ENCODE measurements at places on chromosomes 3 and 15.

DNA sequence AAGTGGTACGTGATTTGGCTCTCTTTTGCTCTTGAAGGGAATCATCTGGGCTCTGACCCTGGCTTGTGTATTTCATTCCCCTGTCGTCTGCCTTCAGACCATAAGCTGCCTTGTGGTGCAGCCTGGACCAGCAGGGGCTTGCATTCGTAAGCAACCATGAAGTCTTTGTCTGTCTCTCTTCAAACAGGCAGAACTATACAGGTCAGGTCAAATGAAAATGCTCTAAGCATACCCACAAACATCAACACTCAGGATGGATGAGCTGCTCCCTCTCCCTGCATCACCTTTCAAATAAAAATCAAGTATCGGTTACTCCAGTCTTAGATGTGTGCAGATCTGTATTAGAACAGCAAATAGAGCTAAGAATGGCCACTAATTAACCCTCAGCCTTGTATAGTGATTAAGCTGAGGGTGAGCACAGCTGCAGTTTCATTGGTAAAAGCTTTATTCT lies 268.6 kb upstream of the UBE2E1 start:
- DNase-seq = no peak

- DNase-seq = no peak
These were observed 61.4 kb downstream of the CD47 start for GRCh38 chr3:108029466-108029865.

GRCh38 chr3:115549071-115549470 lies 74.2 kb upstream of the GAP43 start:
- no peak for DNase-seq

GRCh38 chr15:76330080-76330680 lies 6.4 kb upstream of the ISL2 start:
- DNase-seq = no peak

- DNase-seq = no peak
These were observed 1077.0 kb downstream of the ROBO2 start for GRCh38 chr3:78116874-78117273.

GRCh38 chr3:109369510-109369909 lies 32.2 kb upstream of the DPPA4 start:
- DNase-seq = no peak

GRCh38 chr3:37667335-37667734 lies 194.3 kb upstream of the CTDSPL start:
- no peak for DNase-seq
